ENCODE measurements at places on chromosomes 13 and 19.

DNA sequence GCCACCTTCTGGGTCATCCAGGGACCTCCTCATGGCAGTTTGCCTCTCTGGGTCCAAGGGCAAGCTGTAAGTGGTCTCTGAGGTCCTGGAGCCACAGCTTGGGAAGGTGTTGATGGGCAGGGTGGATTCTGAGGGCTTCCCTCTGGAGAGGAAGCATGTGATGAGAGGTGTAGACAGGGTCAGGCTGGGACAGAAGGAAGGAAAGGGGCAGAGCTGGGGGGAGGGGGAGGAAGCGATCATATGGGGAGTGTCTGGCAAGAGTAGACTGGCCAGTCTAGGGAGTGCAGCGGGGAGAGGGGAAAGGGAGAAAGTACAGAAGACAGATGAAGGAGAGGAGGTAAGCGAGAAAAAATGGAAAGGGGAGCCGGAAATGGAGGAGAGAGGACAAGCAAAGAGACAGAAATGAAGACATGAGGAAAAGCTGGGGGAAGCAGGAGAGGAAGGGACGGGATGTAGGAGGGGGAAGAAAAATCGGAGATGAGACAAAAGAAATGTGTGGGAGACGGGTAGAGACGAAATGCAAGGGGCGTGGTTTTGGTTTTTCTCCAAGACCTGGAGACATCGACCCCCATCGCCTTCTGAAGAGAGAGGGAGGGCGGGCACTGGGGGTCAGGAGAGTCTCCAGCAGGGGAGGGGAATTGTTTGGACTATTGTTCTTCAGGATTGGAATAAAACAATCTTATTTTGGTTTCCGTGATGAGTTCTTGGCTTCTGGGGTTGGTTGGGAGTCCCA, 26.6 kb downstream of the ZSWIM9 start:
- DNase-seq = no peak

- DNase-seq = no peak
Observed at GRCh38 chr19:6864325-6864940, 22.9 kb upstream of the ADGRE1 start.

DNA sequence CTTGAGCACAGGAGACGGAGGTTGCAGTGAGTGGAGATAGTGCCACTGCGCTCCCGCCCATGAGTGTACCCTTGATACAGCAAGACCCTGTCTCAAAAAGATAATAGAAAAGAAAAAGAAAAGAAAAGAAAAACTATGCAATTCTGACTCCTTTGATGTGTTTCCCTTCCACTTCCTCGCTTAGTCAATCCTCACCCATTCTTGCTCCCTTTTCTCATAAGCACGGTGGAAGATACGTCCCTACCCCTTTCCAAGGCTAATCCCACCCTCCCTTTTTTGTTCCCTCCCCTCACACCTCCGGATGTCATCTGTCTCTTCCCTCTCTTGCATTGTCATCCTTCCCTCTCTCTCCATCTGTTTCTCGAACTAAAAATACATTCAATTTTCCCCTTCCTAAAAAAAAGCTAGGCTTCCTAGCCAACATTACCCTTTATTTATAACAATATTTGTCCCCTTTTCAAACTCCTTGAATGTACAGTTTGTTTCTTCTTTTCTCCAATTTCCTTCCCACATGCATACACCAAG, 40.5 kb upstream of the ITM2B start:
- no peak for DNase-seq

DNA sequence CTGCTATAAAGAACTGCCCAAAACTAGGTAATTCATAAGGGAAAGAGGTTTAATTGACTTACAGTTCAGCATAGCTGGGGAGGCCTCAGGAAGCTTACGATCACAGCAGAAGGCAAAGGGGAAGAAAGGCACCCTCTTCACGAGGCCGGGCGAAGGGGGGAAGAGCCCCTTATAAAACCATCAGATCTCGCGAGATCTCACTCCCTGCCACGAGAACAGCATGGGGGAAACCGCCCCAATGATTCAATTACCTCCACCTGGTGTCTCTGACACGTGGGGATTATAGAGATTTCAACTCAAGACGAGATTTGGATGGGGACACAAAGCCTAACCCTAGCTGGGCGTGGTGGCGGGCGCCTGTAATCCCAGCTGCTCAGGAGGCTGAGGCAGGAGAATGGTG, 42.8 kb downstream of the SLC6A16 start:
- DNase-seq = no peak

GRCh38 chr13:56189439-56189838, 951.3 kb upstream of the PRR20A start:
- DNase-seq = no peak

- no peak for DNase-seq
Observed at GRCh38 chr19:1566392-1567115, 1.6 kb downstream of the MEX3D start.

DNA sequence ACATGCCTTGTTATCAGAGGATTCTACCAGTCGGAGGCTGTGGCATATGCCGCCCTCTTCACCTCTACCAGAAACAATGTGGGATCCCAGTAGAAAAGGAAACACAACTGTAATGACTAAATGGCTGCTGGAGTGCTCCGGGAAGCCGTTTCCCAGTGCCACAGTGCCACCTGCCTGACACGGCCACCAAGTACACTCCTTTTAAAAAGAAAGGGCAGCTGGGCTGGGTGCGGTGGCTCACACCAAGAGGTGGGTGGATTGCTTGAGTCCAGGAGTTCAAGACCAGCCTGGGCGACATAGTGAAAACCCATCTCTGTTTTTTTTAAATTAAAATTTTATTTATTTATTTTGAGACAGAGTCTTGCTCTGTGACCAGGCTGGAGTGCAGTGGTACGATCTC, 67.3 kb downstream of the TRPM4 start:
- DNase-seq = no peak

DNA sequence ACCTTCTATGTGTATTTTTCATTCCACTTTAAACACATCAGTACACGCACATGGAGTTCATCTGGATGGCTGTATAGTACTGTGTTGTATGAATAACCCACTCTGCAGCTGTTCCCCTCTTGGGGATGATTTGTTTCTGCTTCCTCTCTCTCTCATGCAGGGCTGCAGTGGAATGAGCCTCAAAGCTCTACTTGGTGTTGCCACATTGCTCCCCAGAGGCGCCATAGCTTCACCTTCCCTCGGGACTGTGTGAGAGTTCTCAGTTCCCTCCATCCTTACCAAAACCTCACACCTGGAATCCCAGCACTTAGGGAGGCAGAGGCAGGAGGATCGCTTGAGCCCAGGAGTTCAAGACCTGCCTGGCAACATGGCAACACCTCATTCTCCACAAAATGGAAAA, 28.4 kb upstream of the GPR183 start:
- no peak for DNase-seq

GRCh38 chr19:12772323-12772722, 3.0 kb downstream of the HOOK2 start:
- DNase-seq = no peak
